ENCODE measurements at places on chromosomes 1 and 21. TPM values are rescaled to one million over a fixed set of nuclear protein-coding genes. Genes with fewer than 3 reads are reported as not detected.

The RUNX3 gene
- total RNA-seq = not detected

DNA sequence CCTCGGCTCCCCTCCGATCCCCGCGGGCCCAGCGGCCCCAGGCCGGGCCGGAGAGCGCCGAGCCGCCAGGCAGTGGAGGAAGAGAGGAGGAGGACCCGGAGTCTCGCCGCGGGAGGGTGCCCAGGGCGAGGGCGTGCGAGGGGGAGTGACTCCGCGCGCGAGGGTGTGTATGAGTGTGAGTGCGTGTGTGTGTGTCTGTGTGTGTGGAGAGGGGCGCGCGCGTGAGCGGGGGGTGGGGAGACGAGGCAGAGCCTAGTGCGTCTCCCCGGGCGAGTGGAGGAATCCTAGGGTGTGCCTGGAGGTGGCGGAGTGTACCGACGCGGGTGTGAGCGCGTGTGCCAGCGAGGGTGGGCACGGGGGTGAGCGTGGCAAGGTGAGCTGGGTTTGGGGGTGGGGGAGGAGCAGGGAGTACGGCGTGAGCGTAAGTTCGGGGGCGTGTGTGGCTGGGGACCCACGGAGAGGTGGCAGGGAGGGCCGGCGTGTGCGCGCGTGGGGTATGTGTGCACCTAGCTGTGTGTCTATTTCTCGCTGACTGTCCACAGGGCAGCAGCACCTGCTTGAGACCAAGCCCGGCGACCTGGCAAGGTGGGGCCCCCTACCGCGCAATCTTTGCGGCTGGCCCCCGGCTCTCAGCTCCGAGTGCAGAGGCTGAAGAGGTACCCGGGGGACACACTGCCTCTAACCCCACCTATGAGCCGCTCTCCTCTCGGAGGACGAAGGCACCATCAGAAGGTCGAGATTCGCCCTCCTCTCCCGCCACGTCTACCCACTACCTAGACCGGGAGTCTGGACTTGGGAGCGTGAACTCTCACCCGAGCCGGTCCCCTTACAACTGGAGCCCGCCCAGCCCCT, 784 bp upstream of the KCND3 start:
- peak; percentile 1 for DNase-seq

GRCh38 chr21:32687643-32688345, 40.0 kb downstream of the SYNJ1 start:
- no peak for DNase-seq

- no peak for DNase-seq
Measured at GRCh38 chr1:239128541-239128940, 257.8 kb upstream of the CHRM3 start.

DNA sequence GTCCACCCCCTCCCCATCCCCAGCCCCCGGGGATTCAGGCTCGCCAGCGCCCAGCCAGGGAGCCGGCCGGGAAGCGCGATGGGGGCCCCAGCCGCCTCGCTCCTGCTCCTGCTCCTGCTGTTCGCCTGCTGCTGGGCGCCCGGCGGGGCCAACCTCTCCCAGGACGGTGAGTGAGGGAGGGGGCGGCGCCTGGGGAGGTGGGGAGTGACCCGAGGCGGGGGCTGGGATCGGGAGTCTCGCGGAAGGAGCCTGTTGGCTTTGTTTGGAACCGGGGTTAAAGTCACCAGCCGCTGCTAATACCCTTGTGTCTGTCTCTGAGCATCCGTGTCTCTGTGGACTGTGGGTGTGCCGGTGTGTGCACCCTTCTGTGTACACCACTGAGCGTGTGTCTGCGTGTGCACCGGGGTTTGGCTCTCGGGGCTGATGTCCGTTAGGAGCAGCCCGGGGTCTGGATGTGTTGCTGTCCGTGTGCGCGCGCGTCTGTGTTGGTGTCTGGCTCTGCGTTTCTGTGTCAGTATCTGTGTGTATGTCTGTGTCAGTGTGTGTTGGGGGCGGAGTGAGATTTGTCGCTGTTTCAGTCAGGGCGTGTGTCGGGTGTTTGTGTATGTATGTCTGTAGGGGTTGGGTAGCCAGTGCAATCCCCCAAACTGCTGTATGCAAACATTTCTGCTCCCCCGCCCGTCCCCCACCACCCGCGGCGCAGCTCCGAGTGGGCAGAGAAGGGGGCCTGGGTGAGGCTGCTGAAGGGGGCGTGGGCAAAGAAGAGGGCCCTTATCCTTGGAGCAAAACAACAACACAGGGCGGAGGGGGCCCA, 480 bp downstream of the CADM3 start:
- no peak for DNase-seq

DNA sequence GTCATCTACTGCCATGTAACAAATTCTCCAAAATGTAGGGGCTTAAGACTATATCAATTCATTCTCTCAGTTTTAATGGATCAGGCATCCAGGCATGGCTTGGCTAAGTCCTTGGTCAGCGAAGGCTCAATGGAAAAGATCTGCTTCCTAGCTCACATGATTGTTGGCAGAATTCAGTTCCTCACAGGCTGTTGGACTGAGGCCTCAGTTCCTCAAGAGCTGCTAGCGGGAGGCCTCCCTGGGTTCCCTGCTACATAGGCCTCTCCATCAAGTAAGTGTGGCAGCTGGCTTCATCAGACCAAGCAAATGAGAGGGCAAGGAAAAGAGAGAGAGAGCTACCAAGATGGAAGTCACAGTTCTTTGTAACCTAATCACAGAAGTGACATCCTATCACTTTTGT, 19.6 kb upstream of the EYA3 start:
- no peak for DNase-seq

DNA sequence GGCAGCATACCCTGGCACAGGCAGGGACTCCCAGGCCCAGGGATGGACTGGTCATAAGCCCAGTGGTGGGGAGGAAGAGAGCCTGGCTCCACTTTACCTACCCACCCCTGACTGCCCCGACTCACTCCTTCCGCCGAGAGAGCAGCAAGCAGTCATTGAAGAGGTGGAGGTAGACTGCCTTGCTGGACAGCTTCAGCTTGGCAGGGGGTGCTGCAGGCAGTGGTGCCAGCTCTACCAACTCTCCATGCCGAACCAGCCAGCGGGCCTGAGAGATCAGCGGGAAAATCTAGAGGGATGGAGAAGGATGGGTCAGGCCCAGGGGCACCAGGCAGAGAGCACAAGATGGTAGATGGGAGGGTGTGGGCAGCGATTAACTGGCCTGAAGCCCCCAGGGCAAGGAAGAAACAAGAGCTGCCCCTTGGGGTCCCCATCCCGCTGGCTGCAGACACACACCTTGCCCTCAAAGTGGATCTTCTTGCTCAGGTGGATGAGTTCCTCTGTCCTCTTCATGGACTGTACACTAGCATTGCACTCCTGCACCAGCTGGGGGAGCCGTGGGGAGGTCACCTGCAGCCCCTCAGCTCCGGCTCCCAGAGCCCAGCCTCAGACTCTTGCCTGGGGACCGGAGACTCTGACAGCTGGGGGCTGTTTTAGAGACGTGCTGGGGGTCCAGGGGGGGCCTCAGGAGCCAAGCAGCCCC, 7.7 kb downstream of the ARHGEF19 start:
- DNase-seq = no peak

- DNase-seq = no peak
Measured at GRCh38 chr1:156692925-156693847, 12.2 kb downstream of the CRABP2 start.

GRCh38 chr1:147700042-147701006, 30.0 kb upstream of the ACP6 start:
- peak; percentile 62 for DNase-seq

- DNase-seq = no peak
Measured at GRCh38 chr1:111212634-111213335, 12.3 kb upstream of the DENND2D start.
